M059J (cell line): ENCODE measurements at places on chromosomes 7 and 10. TPM values are rescaled to one million over a fixed set of nuclear protein-coding genes. Genes with fewer than 3 reads are reported as not detected.
A peak's percentile ranks its signal among the peaks of the same experiment; 100 is the strongest.

DNA sequence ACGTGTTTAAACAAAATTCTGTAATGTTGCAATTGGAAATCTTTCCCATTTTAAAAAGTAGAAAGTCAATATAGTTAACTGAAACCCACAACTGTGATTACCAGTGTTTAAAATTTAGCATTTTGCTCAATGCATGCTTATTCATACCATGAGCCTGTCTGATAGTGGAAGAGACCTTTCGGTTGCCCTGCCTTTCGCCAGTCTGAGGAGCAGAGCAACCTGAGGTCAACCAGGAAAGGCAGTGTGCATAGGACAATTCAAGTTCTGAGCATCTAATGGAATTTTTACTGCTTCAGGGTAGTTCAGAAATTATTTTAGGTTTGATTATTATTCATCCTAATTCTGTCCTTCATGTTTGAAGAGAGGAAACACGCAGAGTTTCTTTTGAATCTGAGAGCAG, 100.8 kb downstream of the CUBN start:
- DNase-seq, result no peak

- DNase-seq, result peak; percentile 89
Observed at GRCh38 chr10:122504610-122504950, 43.2 kb downstream of the HTRA1 start.

DNA sequence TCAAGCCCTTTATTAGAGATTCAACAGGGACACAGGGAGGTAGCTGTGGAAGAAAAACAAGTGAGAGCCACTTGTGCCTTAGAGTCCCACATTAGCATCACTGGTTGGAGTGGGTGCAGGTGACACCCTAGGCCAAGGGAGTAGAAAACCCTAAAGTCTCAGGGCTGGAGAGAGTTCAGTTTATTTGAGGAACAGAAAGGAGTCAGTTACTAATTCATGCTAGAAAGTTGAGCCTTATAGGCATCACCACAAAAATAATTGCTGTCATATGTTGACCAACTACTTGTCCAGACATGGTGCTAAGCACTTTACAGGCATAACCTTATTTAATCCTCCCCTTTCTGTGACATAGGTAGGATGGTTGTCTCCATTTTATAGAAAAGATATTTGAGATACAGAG, 20.9 kb upstream of the ACSL5 start:
- no peak for DNase-seq

Gene UCMA
- total RNA-seq, result not detected in 2 replicates
